Stimulated activated CD4-positive, alpha-beta T cell treated with anti-CD3 and anti-CD28 coated beads, Interleukin-2, amount 100 ng/mL, for 4 hours (primary cell): ENCODE measurements at places on chromosomes 2 and 18.

- no peak for DNase-seq
These were observed 209.8 kb downstream of the DCDC2C start for GRCh38 chr2:3913166-3913565.

DNA sequence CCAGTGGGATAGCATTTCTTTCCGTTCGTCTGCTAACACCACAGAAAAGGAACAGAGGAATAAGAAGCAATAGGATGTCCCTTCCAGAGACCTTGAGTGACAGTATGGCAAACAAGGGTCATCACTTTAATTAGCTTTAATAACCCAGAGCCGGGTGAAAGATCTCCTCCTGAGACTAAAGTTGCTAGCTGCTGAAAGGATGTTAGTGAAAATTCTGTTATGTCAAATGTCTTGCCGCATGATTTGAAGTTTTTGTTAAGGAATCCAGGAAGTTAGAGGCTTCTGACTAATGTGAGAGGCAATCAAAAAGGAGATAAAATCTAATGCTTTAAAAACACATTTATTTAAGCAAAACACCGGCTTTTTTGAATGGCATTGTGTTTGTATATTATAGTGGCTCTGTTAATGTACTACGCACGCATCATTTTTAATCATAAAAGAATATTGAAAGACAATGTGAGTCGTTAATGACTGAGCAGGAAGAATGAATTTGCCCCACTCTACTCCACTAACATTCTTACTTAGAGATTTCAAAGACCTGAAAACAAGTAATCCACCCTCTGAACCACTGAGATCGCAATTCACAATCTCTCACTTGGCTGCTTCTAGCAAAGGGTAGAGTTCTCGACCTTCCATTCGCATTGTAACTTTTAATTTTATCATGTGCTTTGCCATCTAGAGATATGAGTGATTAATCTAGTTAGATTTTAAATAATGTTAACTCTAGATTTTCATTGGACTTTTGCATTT is 536.6 kb downstream of the LRRTM4 start:
- DNase-seq = no peak

- no peak for DNase-seq
These were observed 20.9 kb downstream of the CYP27C1 start for GRCh38 chr2:127199223-127199622.

- DNase-seq = no peak
These were observed 28.7 kb downstream of the CNTNAP5 start for GRCh38 chr2:124053796-124054195.

DNA sequence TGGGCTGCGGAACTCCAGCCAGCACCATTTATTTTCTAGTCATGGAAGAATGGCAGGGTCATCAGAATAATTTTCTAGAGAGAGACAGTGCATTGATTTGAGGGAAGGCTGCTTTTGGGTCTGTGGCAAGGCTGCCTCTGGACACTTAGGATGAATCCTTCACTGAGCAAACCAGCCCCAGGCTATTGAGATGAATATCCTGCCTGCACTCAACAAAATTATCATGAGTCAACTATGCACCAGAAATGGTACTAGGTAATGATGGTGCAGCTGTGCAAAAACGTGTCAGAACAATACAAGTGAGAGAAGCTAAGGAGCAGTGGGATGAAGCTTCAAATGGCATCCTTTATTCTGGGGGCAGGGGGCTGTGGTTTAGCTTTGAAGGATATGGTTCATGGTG is 115.8 kb downstream of the SPHKAP start:
- no peak for DNase-seq

DNA sequence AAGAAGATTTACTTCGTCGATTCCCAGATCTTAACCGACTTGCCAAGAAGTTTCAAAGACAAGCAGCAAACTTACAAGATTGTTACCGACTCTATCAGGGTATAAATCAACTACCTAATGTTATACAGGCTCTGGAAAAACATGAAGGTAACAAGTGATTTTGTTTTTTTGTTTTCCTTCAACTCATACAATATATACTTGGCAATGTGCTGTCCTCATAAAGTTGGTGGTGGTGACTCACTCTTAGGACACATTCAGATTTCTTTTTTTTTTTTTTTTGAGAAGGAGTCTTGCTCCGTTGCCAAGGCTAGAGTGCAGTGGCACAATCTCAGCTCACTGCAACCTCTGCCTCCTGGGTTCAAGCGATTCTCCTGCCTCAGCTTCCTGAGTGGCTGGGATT is 26.8 kb downstream of the MSH2 start:
- no peak for DNase-seq

DNA sequence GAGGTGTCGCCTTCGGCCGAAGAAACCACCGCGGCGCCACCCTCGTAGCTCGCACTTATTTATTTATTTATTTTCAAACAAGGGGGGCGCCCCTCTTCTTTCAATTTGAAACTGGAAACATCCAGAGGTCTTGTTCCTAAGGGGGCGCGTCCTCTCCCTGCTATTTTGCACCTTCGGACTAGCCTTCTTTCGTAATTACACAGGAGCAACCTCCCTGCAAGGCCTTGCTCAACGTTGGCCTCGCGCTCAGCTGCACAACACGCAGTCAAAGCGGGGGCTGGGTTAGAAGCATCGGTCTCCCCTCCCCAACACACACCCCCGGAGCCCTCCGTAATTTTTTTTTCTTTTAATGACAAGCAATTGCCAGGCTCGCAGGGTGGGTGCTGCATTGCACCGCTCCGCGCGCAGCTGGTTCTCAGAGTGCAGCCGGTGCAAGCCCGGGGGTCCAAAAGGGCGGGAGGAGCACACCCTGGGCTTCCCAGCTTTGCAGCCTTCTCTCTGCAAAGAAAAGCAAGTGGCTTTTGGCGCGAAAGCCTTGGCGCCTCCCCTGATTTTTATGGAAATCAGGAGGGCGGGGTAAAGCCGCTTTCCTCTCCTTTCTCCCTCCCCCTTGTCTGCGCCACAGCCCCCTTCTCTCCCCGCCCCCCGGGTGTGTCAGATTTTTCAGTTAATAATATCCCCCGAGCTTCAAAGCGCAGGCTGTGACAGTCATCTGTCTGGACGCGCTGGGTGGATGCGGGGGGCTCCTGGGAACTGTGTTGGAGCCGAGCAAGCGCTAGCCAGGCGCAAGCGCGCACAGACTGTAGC is at the start of gene MYCN:
Gene MYCN, plus strand, starts transcription at position 697 of the 807 bp plus-strand sequence. CDS start 1,515 bp downstream, outside the sequence.
- DNase-seq = no peak

- no peak for DNase-seq
These were observed 47.4 kb upstream of the SMAD7 start for GRCh38 chr18:48997985-48998831.

- no peak for DNase-seq
These were observed 49.5 kb upstream of the MBOAT2 start for GRCh38 chr2:9052821-9053533.

- DNase-seq = no peak
These were observed 686.1 kb upstream of the RAB6C start for GRCh38 chr2:129293326-129293725.

GRCh38 chr18:58896268-58896667 is 31.6 kb downstream of the ZNF532 start:
- DNase-seq = no peak

GRCh38 chr2:47026748-47027534 is 111.3 kb upstream of the MCFD2 start:
- no peak for DNase-seq

GRCh38 chr2:96642564-96643360 is at the start of gene FER1L5:
TSS of gene FER1L5 (plus strand) at chr2:96642764. CDS start at chr2:96642837, 73 bp downstream.
- DNase-seq = no peak

DNA sequence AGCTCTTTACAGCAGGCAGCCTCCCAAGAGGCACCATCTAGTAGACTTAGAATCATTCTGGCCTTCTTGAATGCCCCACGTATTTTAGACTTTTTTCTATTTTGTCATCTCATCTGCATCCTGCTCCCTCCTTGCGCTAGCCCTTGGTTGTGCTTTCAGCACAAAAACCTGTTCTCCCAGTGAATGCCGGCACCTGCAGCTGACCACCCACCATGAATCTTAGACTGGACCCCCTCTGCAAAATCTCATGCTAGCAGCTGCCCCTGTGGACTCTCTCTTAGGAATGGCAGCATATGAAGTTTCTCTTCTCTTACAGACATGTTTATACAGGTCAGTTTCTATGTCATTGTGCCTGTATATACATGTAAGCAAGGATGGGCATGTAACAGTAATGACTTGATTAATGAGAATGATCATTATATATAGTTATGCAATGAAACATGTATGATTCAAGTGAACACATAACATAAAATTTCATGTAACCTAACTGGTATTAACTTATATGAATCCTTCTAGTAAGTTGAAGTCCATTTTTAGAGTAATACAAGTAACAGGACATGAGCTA is 159.8 kb downstream of the SUCLG1 start:
- no peak for DNase-seq
